ENCODE measurements at places on chromosomes 2 and 18.

DNA sequence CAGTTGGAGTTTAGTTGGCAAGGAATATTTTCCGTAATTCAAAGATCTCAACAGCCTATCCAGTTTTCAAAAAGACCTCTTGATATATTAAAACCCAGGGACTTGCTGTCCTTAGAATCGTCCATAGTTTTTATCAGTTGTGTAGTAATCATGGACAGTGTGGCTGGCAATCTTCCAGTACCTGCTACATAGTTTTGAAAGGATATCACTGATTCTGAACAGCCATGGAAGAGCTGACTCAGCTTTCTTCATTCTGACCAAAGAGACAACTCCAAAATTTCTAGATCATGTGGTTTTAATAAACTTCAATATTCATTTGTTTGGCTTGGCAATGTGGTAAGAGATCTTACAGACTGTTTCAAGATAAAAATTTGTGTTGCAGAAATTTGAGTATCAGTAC lies 616.7 kb downstream of the TDRD15 start:
- DNase-seq, result no peak

DNA sequence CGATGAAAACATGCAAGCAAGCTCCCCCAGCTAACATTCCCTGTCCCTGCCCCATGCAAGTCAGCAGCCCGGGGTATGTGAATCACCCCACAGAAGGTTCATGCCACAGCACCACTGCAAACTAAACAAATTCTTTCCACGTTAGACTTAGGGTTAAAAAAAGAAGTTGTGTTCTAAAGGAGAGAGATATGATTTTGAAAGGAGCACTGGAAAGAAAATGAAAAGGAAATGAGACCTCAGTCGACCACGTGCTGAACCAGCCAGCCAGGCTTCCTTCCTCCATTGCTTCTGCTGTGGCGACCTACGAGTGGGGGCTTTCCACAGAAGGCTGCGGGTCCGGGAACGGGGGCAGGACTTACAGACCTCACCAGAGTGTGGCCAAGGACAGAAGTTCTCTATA lies 52.0 kb downstream of the ARL4C start:
- peak; percentile 49 for DNase-seq

DNA sequence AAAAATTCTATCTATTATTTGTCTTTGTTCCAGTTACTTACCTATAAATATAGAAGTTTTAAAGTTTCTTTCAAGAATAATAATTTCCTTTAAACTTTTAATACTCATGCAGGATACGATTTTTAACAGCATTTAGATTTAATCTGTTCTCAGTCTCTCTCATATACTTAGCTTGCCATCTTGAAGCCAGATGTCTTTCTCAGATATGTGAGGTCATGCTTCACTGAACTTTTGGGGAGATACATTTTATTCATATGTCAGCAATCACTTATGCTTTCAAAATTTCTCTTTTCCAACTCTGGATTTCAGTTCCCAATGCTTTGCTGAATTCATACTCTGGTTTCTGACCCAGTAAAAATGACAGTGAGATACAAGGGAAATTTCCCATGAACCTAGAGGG lies 66.5 kb upstream of the CCDC178 start:
- no peak for DNase-seq

- DNase-seq, result no peak
Observed at GRCh38 chr2:173353556-173353955, 1.1 kb upstream of the CDCA7 start.

- no peak for DNase-seq
Observed at GRCh38 chr2:187710791-187711521, 156.7 kb upstream of the TFPI start.

GRCh38 chr2:71045865-71046548 lies 22.4 kb upstream of the NAGK start:
- no peak for DNase-seq

DNA sequence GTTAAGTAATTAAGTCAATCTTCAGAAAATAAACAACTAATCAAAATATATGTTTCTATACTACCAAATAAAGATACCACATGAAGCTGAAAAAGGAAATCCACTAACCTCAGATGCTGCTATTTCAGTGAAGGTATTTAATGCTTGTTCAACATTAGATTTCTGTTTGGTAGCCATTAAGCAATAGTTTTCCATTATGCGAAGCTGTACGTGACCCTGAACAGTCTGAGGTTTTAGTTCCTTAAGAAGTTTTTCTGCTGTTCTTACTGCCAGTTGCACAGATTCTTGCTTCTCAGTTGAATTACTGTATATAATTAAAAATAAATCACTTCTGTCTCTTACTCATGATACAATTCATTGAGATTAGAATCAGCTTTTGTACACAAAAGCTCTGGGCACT lies 65.4 kb downstream of the TTC21B start:
- DNase-seq, result no peak

GRCh38 chr2:47631792-47632398 lies 151.1 kb upstream of the MSH6 start:
- no peak for DNase-seq

DNA sequence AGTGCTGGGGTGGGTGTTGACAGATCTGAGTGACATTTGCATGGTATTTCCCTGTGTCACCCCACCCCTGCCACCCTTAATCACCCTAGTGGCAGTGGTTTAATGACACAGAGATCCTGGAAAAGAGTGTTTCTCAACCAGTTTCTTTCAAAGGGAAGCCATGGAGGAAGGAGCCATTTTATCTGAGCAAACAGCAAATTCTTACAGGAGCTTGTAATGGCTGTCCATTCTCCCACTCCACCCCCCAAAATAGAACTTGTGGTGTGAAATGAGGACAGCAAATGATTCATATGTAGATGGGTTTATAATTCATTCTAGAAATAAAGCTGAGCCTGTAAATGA lies 51.5 kb downstream of the CDC42EP3 start:
- DNase-seq, result no peak

- DNase-seq, result no peak
Observed at GRCh38 chr2:45339253-45339652, 271.8 kb downstream of the SRBD1 start.

DNA sequence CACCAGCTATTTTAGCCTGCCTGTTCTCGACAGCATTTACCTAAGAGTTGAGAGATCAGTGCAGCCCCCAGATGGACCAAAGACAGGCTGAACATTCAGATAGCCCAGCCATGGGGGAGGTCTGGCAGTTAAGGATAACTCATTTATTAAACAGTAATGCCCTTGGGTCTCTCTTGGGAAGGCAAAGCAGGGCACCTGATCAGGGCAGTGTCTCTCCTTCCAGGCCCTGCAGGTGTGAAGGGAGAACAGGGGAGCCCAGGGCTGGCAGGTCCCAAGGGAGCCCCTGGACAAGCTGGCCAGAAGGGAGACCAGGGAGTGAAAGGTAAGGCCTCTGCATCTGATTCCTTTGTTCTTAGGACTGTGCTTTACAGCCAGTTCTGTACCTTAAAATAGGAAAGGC lies 49.6 kb downstream of the MARCO start:
- no peak for DNase-seq

DNA sequence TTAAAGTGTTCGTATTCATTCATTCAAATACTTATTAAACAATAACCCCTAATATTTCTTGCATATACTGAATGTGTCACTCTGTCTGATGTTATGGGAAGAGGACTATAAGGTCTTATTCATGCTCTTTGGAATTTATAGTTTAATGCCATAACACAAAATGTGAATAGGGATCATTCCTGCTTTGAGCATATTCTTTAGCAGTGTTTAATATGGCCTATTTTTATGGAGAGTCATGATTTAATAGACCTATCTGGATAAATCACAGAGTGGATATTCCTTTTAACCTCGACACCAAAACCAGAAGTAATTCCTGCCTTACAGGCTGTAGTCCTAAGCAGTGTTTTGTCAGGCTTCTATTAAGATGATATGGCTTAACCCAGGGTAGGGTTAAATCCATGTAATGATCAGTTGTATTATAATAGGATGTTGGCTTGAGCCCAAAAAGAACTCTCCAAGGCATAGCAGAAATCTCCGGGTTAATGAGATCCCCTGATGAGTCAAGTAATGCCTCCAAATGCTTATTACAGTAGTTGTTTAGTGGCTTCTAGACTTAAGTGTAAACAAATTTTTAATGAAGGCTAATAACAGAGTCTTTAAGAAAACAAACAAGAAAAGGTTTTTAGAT lies 54.3 kb downstream of the GULP1 start:
- DNase-seq, result no peak
